Hematopoietic multipotent progenitor cell treated with erythropoietin and hydrocortisone succinate and interleukin-3 and kit ligand, for 15 days (in vitro differentiated cells): ENCODE measurements at places on chromosomes 11 and 22.

DNA sequence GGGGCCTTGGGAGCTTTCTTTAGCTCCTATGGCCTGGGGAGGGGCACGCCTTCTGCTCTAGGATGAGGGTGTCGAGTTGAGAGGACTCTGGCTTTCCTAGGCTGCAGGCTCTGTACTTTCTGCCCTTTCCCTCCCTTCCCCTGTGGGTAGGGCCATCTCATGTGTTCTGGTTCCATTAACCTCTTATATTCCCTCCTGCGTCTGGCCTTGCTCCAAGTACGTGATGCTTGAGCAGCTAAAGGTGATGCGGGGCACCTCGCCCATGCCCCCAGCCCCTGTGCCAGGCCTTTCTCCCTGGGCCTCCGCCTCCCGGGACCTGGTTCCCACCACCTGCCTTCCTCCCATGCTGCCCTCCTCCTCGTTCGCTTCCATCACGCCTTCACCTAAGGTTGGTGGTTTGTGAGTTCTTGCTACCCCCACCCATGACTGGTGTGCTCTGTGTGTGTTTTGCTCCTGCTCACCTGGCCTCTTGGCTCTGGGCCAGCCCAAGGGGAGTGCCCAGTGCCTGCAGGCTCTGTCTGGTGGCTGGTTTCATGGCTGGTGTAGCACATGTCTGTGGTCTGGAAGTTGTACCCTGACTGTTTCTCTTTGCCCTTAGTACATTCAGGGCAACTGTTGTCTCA lies 34.1 kb downstream of the PHLDB1 start:
- DNase-seq: no peak

DNA sequence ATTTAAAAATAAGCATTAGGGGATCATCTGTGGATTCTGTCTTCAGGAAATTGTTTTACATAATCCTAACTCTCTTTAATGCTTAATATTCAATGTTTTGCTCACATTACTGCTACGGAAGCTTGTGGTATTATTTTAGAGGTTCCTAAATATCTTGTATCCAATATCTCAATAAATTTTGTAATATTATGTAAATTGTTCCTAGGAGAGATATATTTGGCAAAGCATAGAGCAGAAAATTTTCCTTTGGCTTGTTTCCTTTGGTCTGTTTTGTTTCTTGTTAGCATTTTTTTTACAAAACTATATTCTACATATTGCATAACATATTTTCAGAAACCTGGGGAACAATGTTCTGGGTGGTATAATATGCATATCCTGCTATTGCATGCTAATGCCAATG lies 144.8 kb downstream of the GRIA4 start:
- no peak for DNase-seq

DNA sequence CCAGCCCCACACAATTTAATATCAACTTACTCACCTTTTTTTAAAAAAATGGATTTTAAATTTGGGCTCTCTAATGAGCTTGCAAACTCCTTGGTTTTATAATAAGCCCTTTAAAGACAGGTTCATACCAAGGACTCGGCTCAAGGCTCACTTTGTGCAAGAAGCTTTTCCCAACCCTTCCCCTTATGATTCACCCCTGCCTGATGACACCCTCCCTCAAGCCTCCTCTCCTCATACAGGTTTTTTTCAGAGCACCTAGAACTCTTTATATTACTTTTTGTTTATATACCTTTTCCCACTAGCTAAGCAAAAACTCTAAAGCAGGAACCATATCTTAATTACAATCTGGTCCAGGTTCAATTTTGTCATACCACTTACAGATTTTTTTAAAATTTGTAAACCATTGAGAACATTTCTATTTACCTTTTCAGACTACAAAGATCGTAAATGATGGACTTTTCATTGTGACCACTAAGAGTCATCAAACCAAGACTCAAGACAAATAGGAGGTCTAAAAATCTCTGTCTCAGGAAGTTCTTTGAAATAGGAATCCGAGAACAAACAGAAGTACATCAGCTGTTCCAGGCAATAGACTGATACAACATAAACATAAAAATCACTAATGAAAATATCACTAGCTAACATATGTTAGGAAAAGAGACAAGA lies 13.1 kb upstream of the EXPH5 start:
- DNase-seq: no peak

GRCh38 chr11:78542007-78542406 lies 32.7 kb downstream of the NARS2 start:
- no peak for DNase-seq

GRCh38 chr11:129750343-129751292 lies 65.0 kb upstream of the TMEM45B start:
- peak; percentile 77 for DNase-seq

DNA sequence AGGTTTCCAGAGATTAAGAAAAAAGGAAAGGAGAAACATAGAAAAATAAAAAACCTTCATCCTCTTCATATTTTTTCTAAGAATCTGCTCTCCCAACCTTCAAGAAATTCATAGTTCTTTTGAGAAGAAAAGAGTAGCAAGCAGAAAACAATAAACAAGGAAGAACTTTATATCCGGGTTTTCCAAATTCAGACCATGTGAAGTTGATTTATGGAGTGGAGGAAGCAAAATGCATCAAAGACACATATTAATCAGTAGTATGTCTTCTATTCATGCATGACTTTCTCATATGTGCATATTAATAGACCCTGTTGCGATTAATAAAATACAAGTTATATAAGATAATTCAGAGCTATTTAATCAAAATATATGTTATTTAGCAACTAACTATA lies 20.5 kb upstream of the CTSC start:
- DNase-seq: no peak

GRCh38 chr11:123729602-123730001 lies 11.9 kb downstream of the ZNF202 start:
- DNase-seq: no peak

- DNase-seq: no peak
Measured at GRCh38 chr11:102722821-102723220, 1.9 kb downstream of the MMP8 start.

DNA sequence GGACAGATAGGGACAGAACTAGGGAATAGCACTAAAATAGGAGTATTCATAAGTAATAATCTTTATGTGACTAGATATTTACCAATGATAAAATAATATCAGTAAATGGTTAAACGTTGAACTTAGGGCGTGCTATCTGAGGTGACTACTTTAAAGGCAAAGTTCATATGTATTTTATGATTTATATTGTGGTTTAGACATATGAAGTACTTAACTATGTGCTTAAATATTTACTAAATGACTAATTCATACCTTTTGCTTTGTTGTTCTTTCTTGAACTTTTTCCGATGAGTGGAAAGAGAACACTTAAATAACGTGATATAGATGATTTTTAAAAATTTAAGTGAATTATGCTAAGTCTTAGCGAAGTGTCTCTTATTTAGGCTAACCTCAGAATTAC lies 14.7 kb downstream of the LUZP2 start:
- no peak for DNase-seq

- DNase-seq: no peak
Measured at GRCh38 chr11:132037467-132037862, 667.0 kb downstream of the NTM start.

DNA sequence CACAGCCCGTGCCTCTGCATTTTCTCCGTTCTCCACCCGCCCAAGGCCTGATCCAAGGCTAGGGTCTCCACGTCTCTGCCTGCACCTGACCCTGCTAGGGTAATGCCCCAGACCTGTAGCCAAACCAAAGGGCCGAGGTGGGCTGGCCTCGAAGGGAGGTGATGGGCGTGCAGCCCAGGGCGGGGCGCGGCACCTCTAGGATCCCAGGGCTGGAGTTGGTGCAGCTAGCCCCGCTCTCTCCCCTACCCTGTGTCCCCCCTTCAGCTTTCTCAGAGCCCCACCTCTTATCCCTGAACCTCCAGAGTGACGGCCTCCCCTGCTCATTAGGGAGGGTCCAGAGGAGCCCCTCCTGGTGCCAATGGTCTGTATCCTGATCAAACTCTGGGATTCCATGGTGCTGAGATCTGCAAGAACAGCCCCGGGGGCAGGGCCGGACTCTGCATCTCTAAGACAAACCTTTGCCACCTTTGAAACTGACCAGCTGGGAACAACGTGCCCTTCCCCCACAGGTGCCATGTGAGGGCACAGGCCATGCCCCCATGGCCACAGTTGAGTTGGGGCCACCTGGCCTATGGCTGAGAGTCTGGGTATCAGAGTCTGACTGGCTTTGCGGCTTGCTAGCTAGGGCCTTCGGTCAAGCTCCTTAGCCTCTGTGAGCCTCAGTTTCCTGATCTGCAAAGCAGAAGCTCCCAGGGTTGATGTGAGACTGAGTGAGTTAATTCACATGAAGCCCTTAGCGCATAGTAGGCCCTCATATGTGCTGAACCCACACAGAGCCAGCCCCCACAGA lies 23.1 kb upstream of the CBX7 start:
- no peak for DNase-seq

DNA sequence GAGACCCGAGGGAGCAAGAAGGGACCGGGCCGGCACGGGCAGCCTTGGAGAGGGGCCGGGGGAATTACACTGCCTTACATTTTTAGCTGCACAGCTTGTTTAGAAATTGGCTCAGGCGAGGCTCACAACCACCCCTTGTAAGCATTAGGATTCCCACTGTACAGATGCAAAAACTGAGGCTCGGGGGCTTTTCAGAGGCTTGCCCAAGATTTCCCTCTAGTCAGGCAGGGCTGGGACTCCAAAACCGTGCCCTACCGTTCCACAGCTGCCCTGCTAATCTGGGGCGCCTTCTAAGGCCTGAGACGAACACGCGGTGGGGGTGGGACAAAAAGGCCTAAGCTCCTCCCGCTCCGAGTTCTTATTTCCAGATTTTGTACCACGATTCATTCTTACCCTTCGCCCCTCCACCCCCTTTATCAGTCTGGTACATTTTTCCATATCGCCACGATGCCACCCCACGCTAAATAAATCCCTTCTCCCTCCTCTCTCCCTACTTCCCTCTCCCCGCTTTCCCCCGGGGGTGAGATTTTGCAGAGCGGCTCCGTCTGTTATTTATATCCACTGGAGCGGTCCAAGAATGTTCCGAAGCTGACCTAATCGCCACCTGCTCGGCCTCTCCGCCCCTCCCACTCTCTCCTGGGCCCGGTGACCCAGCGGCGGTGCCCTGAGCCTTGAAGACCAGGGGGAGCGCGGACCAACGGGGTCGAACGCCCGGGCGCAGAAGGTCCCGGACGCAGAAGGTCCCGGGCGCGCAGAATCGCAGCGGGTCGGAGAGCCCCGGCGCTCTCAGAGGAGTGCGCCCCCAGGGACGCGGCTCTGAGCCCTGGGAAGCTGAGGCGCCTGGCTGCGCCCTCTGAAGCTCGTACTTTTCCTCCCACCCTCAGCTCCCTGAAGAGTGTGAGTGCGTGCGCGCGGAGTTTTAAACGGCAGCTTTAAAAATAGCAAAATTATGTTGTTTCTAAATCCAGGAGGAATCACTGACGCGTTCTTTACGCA lies 764 bp upstream of the PACSIN3 start:
- DNase-seq: no peak

GRCh38 chr11:44784436-44784760 lies 57.6 kb downstream of the TSPAN18 start:
- no peak for DNase-seq

DNA sequence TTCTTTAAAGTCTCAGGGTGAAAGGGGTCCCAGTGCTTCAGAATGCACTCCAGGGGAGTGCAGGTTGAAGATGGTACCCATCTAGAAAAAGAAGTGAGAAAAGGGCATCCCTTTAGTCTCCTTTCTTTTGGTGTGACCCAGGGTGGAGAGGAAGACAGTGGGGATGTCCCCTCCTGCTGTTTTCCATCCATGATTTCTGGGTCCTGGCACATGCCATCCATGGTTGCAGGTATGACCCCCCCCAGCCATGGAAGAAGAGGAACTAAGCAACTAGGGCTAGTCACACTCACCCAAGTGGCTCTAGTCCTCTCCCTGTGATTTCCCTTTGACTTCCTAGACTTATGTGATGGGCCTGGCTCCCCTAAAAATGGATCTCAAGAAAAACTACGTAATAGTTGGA lies 15.9 kb upstream of the EI24 start:
- no peak for DNase-seq

GRCh38 chr22:45281010-45281409 lies 3.7 kb upstream of the UPK3A start:
- DNase-seq: no peak
